AG20443 (cell line): ENCODE measurements at places on chromosomes 4 and X.

DNA sequence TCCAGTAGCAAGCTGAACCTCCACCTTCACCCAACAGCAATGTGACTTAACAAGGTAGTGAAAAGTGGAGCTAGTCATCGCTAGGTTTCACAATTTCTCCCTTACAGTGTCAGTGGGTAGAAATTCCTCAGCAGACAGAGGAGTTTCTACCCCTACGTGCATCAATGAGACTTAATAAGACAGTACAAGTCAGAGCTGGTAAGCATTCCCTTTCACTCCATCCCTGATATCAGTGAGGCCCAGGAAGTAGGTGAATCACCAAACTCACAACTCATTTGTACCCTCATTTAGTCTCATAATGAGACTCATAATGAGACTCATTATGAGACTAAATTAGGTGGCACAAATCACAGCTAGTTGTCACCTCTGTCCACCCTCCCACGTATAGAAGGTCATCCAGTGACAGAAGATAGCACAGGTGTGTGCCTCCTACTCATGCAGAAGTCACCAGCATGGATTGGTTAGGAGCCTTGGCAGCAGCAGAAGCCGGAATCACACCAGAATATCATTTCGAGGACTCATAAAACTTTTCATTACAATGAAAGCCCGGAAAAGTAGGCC, 50.8 kb upstream of the NUDT10 start:
- no peak for DNase-seq

DNA sequence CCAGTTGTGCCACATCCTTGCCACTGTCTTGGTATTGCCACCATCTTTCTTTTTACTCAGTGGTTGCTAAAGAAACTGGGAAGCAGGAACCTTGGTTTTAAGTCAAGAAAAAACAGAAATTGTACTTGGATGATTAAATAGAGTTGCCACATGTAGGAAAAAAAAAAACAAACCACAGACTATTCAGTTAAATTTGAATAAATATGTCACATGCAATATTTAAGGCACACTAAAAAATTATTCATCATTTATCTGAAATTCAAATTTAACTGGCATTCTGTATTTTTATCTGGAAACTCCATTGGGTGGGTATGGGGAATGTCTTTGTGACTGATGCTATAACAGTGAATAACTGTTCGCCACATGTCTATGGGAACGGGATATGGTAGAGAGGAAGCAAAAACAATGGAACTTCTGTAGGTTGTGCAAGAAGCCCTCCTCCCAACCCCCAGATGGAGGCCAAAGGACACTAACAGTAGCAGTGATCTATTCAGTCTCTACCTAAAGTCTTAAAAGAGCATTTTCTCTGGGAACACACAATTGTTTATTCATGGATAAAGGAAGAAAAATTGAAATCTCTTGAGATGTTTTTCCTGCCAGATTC, 57.0 kb upstream of the PLAC8 start:
- DNase-seq = no peak

DNA sequence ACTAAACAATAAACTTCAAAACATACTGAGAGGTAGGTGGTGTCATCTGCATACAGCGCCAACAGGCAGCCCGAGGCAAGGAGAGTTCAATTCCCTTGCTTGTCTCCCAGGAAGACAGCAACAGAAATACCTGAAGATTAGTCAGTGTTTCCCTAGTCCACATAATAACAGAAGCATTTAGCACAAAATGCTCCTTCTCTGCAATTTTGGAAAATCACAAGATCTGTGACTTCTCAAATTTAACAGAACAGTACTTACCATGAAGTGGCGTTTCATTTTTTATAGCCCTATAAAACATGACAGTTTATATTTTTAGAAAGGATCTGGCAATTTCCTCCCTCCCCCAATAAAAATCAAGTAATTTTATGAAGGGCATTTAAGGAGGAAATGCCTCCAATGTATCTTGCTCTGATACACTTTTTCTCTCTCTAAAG, 67.1 kb upstream of the MYOZ2 start:
- peak; percentile 16 for DNase-seq

GRCh38 chrX:105168577-105168976, 51.9 kb downstream of the TEX13A start:
- no peak for DNase-seq

DNA sequence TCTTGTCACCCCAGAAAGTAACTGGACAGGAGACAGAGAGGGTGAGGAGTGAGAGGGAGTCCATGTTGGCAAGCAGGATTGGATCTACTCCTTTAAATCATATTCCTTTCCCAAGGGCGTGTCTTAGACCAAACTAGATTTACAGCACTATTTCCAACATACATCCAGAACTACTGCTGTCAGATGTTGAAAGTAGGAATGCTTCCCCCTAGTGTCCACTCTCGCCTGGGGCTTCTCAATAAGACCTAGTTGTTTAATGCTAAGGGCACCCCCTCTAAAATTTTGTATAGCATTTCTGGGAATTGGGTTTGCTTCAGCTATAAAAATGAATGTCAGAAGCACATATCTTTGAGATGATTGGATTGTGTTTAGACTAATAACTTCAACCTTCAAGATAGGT, 13.3 kb downstream of the OFD1 start:
- peak; percentile 33 for DNase-seq

DNA sequence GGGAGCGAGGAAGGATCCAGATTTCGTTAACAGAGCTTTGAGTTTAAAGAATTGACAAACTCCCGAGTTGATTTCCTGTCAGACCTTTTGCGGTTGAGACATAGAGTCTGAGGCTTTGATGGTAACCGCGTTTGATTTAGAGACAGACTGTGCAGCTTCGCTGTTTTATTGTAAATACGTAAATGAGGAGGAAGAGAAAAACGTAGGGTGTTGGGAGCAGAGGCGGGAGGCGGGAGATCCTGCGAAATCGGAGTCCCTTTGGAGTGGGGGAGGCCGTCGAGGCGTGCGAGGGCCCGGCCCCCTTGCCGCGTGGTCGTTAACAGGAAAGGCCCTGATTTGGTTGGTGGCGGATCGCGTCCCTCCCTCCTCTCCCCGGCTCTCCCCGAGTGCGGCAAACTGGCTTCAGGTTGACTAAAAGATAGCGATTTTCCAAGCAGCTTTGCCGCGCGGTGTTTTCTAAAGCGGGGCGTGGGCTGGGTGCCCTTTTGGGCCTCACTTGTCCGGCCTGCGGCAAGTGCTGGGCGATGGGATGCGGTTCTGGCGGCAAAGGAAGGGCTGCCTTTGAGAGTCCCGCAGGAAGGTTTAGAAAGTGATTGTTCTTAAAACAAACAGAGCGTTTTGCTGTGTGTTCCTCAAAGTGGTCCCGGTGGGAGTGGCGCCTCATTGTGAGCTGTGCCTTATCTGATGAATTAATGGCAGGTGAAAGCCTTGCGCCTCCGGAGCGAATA, 857 bp downstream of the SCML1 start:
- DNase-seq = peak; percentile 9

GRCh38 chr4:137640156-137640837, 108.0 kb upstream of the PCDH18 start:
- no peak for DNase-seq

GRCh38 chrX:109716431-109717028, 16.5 kb downstream of the ACSL4 start:
- DNase-seq = no peak

DNA sequence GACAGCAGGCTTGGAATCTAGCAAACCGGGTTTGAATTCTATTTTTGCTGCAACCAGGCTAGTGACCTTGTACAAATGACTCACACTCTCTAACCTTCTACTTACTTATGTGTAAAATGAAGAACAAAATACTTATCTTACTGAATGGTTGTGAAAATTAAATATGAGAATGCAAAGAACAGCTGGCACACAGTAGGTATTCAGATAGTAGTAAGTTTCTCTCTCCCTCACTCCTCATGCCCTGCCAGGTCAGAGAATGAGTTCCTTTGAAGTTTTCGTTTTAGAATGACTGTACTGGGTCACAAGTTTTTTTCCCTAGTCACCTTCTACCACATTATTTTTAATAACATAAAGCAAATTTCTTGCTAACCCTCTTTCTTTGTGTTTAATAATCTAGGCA, 33.0 kb downstream of the CISD2 start:
- no peak for DNase-seq

- peak; percentile 93 for DNase-seq
These were observed 6.9 kb upstream of the AFF1 start for GRCh38 chr4:86927843-86928395.

DNA sequence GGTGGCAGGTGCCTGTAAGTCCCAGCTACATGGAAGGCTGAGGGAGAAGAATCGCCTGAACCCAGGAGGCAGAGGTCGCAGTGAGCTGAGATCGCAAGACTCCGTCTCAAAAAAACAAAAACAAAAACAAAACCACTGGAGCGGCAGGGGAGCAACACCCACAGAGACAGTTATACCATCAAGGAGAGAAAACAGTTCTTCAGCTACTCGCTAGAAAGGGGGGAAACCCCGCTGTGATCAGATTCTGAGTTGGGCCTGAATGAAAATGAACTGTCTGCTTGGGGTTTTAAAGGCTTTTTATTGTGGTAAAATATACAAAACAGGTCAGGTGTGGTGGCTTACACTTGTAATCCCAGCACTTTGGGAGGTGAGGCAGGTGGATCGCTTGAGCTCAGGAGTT, 16.8 kb upstream of the IRAK1 start:
- no peak for DNase-seq

DNA sequence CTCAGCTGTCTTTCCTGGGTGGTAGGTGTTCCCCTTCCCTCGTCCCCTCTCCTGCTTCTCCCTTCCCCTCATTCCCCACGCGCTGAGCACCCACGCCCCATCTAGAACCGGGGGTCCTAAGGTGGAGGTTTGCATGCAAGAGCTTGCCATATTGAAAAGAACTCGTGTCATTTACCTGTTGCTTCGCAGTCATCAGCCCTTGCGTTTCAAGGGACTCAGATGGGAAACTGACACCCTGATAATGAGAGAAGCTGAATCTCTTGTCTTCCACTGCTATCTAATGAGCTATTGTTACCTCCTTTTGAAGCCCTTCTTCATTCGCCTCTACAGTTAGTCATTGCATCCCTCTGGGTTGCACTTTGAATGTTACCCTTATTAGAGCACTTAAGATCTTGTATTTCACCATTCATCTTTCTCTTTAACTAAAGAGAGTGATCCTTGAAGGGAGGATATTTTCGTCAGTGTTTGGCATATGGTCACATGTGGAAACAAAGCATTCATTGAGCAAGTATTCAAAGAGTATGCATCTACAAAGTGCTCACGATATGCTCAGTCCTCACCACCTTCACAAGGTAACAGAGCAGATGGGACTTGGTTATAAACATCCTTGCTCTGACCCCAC, 25.7 kb downstream of the ARL9 start:
- DNase-seq = no peak

DNA sequence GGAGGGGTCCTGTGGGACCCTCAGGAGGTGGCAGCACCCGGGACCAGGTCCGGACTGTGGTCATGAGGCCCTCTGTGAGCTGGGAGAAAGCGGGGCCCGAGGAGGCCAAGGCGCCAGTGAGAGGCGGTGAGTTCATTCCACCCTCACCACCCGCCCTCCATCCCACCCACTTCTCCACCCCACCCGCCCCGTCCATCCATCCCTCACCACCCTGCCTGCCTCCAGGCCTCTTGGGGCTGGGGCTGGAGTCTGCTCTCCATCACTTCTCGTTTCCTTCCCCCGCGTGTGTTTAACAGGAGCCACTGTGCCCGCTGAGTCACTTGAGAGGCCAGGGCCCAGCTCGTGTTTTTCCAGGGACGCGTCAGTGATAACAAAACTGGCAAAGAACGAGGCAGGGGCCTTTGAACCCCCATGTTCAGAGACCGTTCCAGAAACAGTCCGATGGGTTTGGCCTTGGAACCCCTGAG, 6.2 kb downstream of the SH3TC1 start:
- DNase-seq = no peak

DNA sequence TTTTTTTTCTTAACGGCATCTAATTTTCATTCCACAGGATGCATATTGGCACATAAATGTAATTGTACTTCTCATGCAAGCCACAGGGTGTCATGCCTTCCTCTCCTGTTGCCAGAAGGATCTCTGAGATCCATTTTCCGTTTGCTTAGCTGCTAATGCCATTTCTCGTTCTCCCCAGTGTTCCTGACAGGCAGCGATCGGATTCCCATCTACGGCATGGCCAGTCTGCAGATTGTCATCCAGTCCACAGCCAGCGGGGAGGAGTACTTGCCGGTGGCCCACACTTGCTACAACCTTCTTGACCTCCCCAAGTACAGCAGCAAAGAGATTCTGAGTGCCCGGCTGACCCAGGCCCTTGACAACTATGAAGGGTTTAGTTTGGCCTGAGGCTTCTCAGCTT, 8.9 kb upstream of the NAP1L5 start:
- peak; percentile 71 for DNase-seq

DNA sequence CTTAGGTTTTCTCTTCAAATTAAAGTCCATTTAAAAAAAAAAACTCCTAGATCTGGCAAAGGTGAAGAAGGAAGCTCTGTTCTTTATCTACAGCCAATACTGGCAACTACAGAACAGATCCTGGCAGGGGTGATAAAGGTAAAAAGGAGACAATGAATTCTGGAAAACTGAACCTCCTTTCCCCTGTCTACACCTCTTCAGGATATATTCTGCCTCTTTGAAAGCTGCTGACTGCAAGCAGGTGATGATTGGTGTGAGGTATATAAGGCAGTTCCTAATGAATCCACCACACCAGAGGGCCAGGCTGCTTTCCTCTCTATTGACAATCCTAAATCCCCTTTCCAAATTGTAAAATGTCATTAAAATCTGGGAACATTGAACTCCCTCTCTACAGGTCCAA, 370.1 kb downstream of the PPP3CA start:
- no peak for DNase-seq

GRCh38 chr4:113145147-113145518, 95.7 kb downstream of the ANK2 start:
- DNase-seq = no peak

- peak; percentile 57 for DNase-seq
These were observed 67.9 kb upstream of the PUDP start for GRCh38 chrX:7215842-7216241.

- DNase-seq = no peak
These were observed 398.2 kb downstream of the MID1IP1 start for GRCh38 chrX:39199429-39199828.

DNA sequence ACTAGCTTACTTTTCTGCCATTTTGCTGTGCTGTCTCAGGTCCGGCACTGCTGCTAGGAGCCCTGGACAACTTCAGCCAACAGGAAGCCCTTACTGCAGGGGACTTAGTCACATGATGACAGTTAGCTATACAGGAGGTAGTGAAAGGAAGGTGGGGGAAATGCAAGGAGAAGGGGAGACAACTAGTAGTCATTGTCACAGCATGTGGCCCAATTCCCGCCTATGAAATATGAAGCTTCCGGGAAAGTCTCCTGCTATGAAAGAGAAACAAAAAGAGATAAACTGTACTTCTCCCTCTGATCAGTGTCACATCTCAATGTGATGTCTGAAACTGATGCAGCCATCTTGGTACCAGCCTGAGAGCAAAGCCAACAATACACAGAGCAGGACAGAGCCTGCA, 71.6 kb downstream of the AMELX start:
- DNase-seq = no peak

- peak; percentile 25 for DNase-seq
These were observed 72.4 kb downstream of the ANKRD50 start for GRCh38 chr4:124640022-124640730.

DNA sequence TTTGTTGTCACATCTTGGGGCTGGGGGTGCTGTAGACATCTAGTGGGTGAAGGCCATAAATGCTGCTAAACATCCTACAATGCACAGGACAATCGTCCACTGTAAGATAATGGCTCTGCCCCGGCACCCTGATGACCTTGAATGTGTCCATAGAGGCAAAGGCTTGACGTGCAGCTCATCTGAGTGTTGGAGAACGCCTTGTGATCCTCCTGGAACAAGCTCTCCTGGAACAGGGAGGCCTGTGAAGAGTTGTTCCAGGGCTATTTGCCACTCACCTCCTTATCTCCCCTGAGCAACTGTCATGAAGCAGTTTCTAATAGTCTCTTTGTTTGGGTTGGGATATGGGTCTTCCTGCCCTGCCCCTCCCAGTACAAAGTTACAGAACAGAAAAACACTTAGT, 15.2 kb upstream of the PCYT1B start:
- no peak for DNase-seq

- DNase-seq = no peak
These were observed 38.2 kb upstream of the MYOZ2 start for GRCh38 chr4:119097282-119097900.
